Type B pancreatic cell (in vitro differentiated cells): ENCODE measurements at places on chromosomes 7 and 10.

GRCh38 chr7:158061026-158061630 is 526.5 kb downstream of the PTPRN2 start:
- H3K27ac ChIP-seq, result no peak overlapping the region
- peaks cover 1% of the 10 kb centered on the region for H3K27me3 ChIP-seq
- no peaks in the 10 kb centered on the region for H3K36me3 ChIP-seq
- DNase-seq, result no peak
- no peaks in the 10 kb centered on the region for H3K4me1 ChIP-seq
- H3K4me3 ChIP-seq, result no peak overlapping the region

DNA sequence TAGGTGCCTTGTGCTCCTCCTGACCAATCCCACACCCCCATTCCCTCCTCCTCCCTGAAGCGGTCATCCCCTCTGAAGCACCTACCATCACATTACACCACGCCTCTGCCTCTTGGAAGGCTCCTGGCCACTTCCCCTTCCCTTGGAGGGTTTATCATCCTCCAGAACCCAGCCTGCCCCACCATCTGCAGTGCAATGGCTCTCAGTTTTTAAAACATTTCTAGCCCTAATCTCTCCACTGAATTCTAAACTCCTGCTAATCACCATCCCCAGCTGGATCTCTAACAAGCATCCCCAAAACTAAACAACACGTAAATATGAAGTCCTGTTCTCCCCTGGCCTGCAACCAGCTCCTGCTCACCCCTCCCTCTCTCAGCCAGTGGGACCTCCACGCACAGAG is 70.6 kb downstream of the PIP4K2A start:
- no peak overlapping the region for H3K4me3 ChIP-seq
- H3K27me3 ChIP-seq, result no peaks in the 10 kb centered on the region
- no peaks in the 10 kb centered on the region for H3K36me3 ChIP-seq
- DNase-seq, result no peak

GRCh38 chr7:27194002-27194352 is 5.9 kb downstream of the HOXA13 start:
- no peaks in the 10 kb centered on the region for H3K4me1 ChIP-seq
- H3K27ac ChIP-seq, result no peak overlapping the region
- H3K27me3 ChIP-seq, result peaks cover 98% of the 10 kb centered on the region
- H3K4me3 ChIP-seq, result peak overlapping the region; percentile 59

DNA sequence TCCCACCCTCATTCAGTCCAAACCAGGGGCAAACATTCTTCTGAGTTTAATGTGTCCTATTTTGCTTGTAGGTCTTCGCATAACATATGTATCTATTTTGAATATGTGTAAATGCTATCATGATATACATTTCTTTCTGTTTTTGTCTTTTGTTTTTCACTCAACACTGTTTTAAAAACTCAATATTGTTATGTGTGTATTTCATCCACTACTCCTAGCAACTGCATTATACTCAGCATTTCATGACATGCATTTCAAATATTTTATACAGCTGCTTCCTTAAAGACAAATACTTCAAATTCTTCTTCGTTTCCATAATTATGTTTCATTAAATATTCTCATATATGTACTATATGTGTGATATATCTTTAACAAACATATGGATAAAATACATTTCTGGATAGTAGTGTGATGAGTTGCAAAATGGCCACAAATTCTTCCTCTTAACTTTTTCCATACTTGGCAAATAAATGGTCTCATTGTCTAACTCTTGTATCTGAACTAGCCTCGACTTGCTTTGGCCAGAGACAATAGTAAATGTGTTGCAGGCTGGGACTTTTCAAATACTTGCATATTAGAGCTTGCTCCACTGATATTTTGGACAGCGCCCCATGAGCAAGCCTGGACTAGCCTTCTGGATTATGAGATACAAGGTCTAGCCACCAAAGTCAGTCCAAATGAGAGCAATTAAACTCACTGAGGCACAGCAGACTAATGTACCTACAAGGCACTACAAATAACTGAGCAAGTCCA is 539.7 kb upstream of the KCND2 start:
- H3K27me3 ChIP-seq, result no peaks in the 10 kb centered on the region
- no peak for DNase-seq
- no peaks in the 10 kb centered on the region for H3K36me3 ChIP-seq
- no peaks in the 10 kb centered on the region for H3K4me1 ChIP-seq

DNA sequence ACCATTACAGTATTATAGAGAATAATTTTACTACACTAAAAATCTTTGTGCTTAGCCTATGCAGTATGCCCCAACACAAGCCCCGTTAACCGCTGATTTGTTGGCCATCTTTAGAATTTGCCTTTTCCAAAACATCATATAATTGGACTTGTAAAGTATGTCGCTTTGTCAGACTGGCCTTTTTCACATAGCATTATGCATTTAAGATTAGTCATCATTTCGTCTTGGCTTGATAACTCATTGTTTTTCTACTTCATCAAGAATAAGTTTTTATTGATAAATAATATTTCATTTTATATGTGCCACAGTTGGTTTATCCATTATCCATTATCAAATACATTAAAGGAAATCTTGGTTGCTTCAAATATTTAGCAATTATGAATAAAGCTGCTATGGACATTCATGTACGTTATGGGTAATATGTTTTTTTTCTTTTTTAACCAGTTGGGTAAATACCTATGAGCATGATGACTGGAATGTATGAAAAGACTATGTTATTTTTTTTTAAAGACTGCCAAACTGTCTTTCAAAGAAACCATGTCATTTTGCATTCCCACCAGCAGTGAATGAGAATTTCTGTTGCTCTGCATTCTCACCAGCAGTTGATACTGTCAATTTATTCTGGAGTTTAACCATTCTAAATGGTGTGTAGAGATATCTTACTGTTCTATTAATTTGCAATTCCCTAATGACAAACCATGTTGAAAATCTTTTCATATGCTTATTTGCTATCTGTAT is 273.1 kb upstream of the KCND2 start:
- H3K4me1 ChIP-seq, result no peaks in the 10 kb centered on the region
- H3K27ac ChIP-seq, result no peak overlapping the region
- no peaks in the 10 kb centered on the region for H3K36me3 ChIP-seq
- no peak overlapping the region for H3K4me3 ChIP-seq

GRCh38 chr10:15242261-15242840 is 73.9 kb upstream of the NMT2 start:
- H3K36me3 ChIP-seq, result peaks cover 3% of the 10 kb centered on the region
- no peak overlapping the region for H3K27ac ChIP-seq
- no peak overlapping the region for H3K4me3 ChIP-seq
